ENCODE measurements at places on chromosomes 5 and 9.

- DNase-seq: no peak
Observed at GRCh38 chr9:136394312-136395019, 5.5 kb downstream of the SNAPC4 start.

DNA sequence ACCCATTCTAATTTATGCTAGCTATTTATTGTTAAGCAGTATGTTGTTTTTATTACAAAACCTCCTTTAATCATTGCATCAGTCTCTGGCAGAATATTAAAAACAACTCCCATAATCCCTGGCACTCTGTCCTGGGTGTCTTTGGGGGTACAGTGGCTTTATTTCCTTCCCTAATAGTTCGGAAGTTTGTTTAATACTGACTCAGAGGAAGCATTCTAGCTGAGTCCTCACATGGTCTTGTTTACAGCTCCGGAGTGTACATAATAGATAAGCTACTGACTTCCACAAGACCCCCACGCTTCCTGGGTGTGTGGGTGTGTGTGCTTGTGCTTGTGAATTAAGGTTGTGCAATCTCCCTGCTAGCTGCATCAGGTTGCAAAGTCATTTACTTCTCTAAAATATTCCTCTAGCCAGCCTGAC is 149.8 kb upstream of the CDKN2B start:
- no peak for DNase-seq

- no peak for DNase-seq
Observed at GRCh38 chr9:122781671-122782070, 7.1 kb upstream of the OR5C1 start.

GRCh38 chr5:32342656-32343055 is 29.9 kb upstream of the MTMR12 start:
- DNase-seq: no peak

- DNase-seq: no peak
Observed at GRCh38 chr9:68731857-68732256, 26.8 kb downstream of the PIP5K1B start.

Data from substantia nigra (tissue), 51 donors.